ENCODE measurements at places on chromosomes 16 and 17.

DNA sequence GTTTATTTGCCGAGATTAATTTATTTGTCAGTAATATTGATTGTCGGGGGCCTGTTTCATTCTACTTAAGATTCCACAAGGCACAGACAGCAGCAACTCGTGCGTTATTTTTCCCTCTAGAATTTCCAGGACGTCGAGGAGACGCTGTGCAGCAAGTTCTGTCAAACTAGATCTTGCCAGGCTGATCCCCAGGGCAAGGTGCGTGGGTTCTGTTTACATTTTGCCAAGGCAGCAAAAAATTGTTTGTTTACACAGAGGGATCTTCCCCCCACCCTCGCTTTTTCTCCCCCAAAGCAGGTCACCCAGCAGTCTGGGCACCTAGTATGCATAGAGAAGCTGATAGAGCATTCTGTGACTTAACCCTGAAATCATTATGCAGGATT lies 111.4 kb downstream of the IRX3 start:
- no peak for DNase-seq

DNA sequence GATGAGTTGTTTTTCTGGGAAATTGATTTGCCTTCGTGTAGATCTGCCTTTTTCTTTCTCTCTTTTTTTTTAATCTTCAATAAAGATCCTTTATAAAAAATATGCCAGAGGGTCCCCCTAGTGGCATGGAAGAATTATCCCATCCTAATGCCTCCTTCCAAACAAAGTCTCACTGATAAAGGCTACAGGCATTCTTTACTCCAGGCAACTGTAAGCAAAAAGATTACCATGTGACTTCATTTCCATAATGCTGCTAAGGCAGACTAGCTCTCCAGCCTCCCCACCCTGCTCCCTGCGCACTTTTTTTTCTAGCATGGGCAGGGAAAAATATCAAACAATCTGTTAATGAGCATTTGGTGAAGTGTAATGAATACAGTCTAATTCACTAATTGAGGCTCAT lies 220.2 kb upstream of the CDH8 start:
- no peak for DNase-seq

DNA sequence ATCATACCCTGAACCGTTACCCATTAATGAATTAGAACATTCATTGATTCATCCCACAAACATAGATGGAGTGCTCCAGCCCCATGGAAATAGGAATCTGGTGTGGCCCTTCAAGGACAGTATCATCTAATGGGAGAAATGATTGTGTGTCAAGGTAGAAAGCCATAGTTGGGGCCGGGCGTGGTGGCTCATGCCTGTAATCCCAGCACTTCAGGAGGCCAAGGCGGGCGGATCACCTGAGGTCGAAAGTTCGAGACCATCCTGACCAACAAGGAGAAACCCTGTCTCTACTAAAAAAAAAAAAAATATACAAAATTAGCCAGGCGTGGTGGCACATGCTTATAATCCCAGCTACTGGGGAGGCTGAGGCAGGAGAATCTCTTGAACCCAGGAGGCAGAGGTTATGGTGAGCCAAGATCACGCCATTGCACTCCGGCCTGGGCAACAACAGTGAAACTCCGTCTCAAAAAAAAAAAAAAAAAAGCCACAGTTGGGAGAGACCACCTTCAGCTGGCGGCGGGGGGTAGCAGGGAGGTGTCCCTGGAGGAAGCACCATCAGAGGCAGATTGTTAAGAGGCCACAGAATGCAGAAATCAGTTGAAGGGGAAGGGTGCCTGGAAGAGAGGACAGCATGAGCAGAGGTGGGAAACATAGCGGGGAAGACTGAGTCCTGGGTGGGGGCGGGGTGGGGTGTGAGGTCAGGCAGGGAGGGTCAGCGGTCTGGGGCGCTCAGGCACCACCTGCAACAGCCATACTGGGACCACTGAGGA lies 60.0 kb downstream of the USP22 start:
- DNase-seq = no peak

GRCh38 chr16:88365244-88365865 lies 17.4 kb upstream of the ZNF469 start:
- no peak for DNase-seq

DNA sequence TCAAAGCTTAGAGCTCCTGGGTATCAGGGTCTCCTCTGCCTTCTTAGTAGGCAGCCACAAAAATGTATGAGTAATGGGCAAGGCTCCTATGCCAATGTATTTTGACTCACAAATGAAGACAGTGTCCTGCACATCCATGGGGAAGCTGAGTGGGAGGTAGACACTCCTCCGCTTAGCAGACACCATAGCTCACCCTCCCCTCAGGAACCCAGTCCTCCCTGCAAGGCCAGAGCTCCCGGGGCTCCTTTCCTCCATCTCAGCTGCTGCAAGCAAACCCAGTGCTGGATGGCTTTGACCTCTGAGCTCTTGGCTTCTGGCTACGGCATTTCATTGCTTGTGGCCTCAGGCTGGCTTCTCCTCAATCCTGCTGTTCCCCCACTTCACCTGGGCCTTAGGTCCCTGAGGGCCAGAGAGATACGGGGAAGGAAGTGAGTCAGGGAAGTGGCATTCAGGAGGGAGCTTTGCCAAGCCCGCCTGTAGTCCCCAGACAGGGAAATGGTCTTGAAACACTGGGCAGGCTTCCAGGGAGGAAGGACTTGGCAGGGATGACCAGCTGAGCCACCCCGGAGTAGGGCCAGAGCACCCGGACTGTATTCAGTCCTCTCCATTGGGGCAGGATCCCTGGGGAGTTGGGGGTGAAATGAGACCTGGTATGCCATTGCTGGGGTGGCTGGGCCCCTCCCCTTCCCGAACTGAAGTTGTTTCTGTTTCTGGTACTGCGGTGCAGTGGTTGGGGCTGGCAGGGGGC lies 4.5 kb downstream of the ABCC3 start:
- DNase-seq = no peak

DNA sequence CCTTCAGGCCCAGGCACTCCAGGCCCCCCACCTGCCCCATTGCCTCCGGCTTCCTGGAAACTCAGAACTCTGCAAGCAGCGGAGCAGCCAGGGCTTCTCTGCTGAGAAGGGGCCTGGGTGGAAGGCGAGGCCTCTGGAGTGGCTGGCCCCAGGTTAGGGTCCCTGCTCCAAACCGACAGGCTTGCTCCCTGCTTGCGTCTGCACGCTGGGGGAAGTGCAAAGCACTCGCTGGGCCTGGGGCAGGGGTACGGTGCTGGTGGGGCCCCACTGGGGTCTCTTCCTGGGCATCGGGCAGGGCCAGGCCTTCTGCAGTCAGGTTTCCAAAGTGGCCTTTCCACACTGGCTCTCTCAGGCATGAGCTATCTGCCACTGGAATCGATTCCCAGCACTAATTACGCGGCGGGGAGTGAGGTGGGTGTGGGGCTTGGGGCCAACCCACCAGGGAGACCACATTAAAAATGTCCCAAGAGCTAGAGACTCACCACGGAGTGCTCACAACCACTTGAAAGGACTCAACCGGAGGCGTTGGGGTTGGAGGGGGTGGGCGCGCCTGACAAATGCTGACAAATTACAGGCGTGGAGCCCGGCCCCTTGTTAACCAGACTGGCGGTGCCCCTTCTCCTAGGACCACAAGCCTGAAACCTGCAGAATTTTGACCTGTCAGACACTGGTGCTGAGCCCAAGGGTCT lies 17.9 kb downstream of the FAM83G start:
- no peak for DNase-seq

- DNase-seq = no peak
These were observed 69.6 kb upstream of the ATP2A3 start for GRCh38 chr17:4033751-4034251.

DNA sequence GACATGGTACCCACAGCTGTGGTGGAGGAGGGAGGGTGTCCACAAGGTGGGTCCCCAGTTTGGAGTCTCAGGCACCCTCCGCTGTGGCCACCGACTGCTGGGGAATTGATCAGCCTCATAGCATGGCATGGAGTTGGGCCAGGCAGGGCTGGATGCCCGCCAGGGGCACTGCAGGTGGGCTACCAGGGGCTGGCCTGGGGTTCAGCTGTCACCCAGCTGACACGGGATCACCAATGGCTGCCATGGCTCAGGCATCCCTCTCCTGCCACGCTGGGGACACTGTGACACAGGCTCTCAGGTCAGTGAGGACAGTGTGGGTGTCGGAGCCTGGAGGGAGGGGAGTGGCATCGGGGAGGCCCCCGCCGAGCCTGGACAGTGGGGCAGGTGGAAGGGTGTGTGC lies 19.8 kb upstream of the SSTR5 start:
- DNase-seq = no peak

- no peak for DNase-seq
These were observed 13.5 kb downstream of the ACE start for GRCh38 chr17:63490329-63490728.

DNA sequence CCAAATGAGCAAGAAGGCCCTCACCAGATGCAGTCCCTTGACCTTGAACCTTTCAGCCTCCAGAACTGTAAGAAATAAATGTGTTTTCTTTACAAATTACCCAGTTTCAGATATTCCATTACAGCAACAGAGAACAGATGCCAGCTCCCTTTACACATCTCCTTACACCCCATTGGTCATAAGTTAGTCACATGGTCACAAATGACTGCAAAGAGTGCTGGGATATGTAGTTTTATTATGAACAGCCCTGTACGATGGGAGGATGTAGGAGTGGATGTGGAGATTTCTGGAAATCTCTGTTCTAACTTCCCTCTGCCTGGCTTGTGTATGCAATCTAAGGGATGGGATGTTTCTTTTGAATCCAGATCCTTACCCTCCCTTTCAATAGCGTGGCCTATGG lies 13.3 kb upstream of the RPL38 start:
- peak; percentile 64 for DNase-seq

DNA sequence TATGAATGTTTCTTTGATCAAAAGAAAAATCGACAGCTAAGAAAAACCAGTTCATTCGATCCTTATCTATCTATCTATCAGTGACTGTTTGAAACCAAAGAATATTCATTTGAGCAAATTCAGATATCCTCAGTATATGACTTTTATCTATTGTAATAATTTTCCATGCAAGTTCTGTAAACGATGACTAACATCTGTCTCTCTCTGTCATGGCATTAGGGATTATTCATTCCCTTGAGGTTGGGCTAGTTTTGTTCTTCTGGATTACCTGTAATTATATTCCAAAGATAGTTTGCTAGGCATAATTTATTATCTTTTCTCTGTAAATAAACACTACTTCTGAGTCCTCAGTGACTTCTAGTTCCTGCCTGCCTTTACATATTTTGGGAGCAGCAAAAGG lies 497.7 kb upstream of the CDH11 start:
- no peak for DNase-seq

- DNase-seq = no peak
These were observed 95.5 kb upstream of the GSE1 start for GRCh38 chr16:85517563-85518179.

DNA sequence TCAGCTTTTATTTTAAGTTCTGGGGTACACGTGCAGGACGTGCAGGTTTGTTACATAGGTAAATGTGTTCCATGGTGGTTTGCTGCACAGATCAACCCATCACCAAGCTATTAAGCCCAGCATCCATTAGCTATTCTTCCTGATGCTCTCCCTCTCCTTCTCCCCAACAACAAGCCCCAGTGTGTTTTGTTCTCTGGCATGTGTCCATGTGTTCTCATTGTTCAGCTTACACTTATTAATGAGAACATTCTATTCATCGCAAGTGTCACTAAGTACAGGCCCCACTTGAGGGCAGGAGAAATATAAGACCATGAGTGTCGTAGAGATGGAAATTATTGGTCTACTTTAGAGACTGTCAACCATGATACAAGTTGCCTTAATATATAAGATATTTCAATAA lies 615.1 kb downstream of the CDH8 start:
- no peak for DNase-seq

GRCh38 chr16:75402159-75402820 lies 31.0 kb downstream of the CFDP1 start:
- DNase-seq = no peak

- DNase-seq = no peak
These were observed 262.5 kb downstream of the CBLN1 start for GRCh38 chr16:49019081-49019633.

DNA sequence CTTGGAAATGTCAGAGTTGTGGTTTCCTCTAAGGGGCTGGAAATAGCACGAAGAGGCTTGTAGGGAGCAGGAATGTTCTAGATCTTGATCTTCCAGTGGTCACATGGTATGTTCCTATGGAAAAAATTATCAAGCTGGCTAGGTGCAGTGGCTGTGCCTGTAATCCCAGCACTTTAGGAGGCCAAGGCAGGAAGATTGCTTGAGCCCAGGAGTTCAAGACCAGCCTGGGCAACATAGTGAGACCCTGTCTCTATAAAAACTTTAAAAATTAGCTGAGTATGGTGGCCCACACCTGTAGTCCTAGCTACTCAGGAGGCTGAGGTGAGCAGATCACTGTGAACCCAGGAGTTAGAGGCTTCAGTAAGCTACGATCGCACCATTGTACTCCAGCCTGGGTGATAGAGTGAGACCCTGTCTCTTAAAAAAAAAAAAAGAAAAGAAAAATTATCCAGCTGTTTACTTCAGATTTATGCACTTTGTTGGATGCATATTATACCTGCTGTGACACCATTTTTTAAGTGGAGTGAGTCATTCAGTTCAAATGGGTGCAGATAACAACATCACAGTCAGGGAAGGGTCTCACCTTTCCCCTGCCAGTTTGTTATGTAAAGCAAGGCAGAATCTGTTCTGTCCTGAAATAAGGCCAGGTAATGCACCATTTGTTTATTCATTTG lies 65.7 kb upstream of the LYRM9 start:
- no peak for DNase-seq

- no peak for DNase-seq
These were observed 34.0 kb downstream of the YPEL2 start for GRCh38 chr17:59365383-59365981.

DNA sequence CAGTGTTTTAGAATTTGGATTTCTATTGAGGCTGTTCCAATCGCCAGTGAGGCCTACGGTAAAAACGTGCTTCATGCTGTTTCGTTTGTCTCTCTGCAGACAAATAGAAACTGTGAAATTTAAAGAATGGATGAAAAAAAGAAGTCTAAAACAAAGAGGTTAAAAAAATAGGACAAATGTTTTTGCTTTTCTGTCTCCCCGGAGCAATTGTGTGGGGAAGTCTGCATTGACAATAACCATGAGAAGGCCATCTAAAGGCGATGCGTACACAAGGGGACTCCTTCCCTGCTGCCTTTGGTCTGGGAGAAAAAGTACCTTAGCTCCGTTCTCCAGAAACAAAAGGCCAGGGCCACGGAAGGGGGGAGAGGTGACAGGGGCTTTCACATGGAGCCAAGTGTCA lies 4.6 kb upstream of the ZFHX3 start:
- DNase-seq = no peak

- DNase-seq = no peak
These were observed 18.8 kb downstream of the HS3ST3A1 start for GRCh38 chr17:13582776-13583547.

- DNase-seq = no peak
These were observed 42.4 kb upstream of the AKTIP start for GRCh38 chr16:53545433-53545832.

Data from HuH-7 (cell line).